ENCODE measurements at places on chromosomes 5 and 9.

DNA sequence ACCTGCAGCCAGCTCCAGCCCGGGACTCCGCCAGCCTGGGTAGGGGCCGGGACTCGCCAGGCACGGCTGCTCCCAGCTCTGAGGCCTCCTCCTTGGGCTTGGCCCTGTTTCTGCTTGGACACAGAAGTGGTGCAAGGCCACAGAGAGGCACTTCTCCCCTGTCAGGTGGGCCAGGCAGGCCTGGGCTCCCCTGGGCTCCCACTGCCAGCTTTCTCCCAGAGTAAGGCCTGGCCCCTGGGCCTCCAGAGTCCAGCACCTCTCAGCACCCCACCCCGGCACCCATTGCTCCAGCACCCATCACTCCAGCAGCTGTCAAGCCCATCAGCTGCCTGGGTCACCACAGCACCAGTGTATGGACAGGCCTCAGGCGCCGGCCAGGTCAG lies 71.1 kb upstream of the LRRTM2 start:
- H3K27me3 ChIP-seq = no peaks in the 10 kb centered on the region
- no peak for DNase-seq
- H3K36me3 ChIP-seq = no peaks in the 10 kb centered on the region
- no peak overlapping the region for H3K4me3 ChIP-seq
- H3K27ac ChIP-seq = peak overlapping the region; percentile 12

DNA sequence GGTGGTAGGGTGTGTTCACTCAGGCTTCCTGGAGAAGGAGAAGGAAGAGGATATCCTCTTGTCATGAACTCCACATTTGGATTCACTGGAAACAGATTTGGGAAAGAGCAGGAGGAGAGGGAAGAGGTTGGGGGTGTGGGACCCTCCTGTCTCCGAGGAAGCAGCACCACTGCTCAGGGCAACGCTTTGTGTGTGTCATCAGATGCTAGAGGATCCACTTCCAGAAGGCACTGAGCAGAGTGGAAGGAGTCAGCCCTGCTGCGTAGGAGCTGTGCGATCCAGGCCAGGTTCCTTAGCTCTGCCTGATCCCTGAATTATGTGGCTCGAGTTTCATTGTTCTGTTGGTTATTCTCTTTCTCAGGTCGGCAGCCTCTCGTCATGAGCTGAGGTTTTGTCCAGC lies 37.3 kb upstream of the TJP2 start:
- peaks cover 3% of the 10 kb centered on the region for H3K4me1 ChIP-seq
- no peaks in the 10 kb centered on the region for H3K27me3 ChIP-seq
- H3K27ac ChIP-seq = no peak overlapping the region
- no peak for DNase-seq
- no peaks in the 10 kb centered on the region for H3K36me3 ChIP-seq

- H3K4me1 ChIP-seq = no peaks in the 10 kb centered on the region
- H3K4me3 ChIP-seq = no peak overlapping the region
- DNase-seq = no peak
- no peak overlapping the region for H3K27ac ChIP-seq
- no peaks in the 10 kb centered on the region for H3K36me3 ChIP-seq
These were observed 184.8 kb downstream of the MLLT3 start for GRCh38 chr9:20437476-20437875.

DNA sequence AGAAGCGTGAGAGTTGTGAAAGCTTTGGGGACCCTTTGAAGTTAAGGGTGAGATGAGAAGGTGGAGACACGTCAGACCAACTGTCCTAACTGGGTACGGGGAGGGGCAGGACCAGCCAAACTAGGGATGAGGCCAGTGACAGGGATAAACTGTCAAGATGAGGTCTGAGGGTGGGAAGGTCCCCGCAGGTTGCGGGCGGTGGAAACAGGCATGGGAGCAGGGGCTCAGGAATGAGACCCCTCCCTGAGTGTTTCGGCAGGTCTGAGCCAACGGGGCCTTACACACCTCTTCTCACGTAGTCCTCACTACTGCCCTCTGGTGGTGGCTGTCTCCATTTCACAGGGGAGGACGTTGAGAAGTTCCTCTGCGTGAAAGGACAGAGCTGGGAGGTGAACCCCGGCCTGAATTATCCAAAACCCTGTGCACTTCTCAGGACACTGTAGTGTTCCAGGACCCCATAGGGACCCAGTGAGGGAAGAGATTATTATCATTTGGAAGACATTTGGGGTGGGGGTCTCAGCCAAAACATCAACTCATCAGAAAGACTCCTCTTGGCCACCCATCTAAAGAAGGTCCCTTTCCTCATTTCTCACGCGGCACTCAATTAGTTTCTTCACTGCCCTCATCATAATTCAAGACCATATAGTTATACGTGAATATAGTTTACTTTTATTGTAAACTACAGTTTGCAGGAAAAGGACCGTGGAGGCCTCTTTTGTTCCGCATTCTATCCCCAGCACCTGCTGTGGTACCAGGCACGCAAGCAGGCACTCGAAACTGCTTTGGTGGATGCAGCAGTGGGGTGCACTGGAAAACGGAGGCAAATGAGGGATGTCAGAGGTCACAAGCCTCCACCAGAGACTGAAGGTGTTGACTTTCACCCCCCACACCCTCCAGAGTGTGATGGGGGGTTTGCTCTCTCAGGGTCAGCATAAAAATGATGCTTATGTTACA lies 21.7 kb upstream of the NANS start:
- no peak overlapping the region for H3K27ac ChIP-seq
- H3K4me3 ChIP-seq = no peak overlapping the region
- no peaks in the 10 kb centered on the region for H3K36me3 ChIP-seq
- no peaks in the 10 kb centered on the region for H3K27me3 ChIP-seq

DNA sequence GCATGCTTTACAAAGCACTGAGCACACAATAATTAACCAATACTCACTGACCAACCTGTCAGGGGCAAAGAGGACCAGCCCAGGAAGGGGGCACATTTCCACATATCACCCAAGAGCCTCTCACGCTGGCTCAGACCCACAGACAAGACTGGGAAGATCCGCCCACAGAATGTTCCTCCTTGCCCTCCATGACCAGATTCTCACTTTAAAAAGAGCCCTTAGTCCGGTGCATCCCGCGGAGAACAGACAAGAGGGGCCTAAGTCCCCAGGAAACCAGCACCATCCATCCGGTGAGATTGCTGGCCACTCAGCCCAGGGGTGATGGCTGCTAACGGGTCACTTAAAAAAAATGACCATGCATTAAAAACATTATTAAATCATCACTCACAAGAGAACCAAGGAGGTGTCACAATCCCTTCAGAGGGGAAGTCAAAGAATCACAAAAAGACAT lies 32.9 kb downstream of the SEMA4D start:
- no peaks in the 10 kb centered on the region for H3K36me3 ChIP-seq
- no peaks in the 10 kb centered on the region for H3K27me3 ChIP-seq
- H3K27ac ChIP-seq = no peak overlapping the region
- peaks cover 33% of the 10 kb centered on the region for H3K4me1 ChIP-seq

- no peaks in the 10 kb centered on the region for H3K36me3 ChIP-seq
- peak overlapping the region; percentile 88 for H3K27ac ChIP-seq
- peaks cover 22% of the 10 kb centered on the region for H3K4me1 ChIP-seq
- peak overlapping the region; percentile 58 for H3K4me3 ChIP-seq
- DNase-seq = no peak
These were observed 6.6 kb upstream of the NFIB start for GRCh38 chr9:14320271-14321181.

Measured in tibial nerve (tissue), 4 donors.